Ovary (tissue), 10 donors: ENCODE measurements at places on chromosomes 13 and 19. TPM values are rescaled to one million over a fixed set of nuclear protein-coding genes. Genes with fewer than 3 reads are reported as not detected.

- no peak overlapping the region for H3K27ac ChIP-seq
- peaks cover 2% of the 10 kb centered on the region for H3K27me3 ChIP-seq
- H3K4me1 ChIP-seq, result no peaks in the 10 kb centered on the region
- H3K4me3 ChIP-seq, result no peak overlapping the region
- DNase-seq, result no peak
Observed at GRCh38 chr13:84137292-84137691, 255.0 kb upstream of the SLITRK1 start.

The VSTM2B gene
- not detected for total RNA-seq

The ALOX5AP gene
- 7.9 TPM for total RNA-seq

GRCh38 chr19:38331728-38332127, 3.9 kb upstream of the CATSPERG start:
- H3K4me1 ChIP-seq, result peaks cover 2% of the 10 kb centered on the region
- H3K36me3 ChIP-seq, result no peaks in the 10 kb centered on the region
- H3K27me3 ChIP-seq, result no peaks in the 10 kb centered on the region
- H3K27ac ChIP-seq, result no peak overlapping the region
- no peak for DNase-seq

The KLK14 gene
- total RNA-seq, result 1.5 TPM

DNA sequence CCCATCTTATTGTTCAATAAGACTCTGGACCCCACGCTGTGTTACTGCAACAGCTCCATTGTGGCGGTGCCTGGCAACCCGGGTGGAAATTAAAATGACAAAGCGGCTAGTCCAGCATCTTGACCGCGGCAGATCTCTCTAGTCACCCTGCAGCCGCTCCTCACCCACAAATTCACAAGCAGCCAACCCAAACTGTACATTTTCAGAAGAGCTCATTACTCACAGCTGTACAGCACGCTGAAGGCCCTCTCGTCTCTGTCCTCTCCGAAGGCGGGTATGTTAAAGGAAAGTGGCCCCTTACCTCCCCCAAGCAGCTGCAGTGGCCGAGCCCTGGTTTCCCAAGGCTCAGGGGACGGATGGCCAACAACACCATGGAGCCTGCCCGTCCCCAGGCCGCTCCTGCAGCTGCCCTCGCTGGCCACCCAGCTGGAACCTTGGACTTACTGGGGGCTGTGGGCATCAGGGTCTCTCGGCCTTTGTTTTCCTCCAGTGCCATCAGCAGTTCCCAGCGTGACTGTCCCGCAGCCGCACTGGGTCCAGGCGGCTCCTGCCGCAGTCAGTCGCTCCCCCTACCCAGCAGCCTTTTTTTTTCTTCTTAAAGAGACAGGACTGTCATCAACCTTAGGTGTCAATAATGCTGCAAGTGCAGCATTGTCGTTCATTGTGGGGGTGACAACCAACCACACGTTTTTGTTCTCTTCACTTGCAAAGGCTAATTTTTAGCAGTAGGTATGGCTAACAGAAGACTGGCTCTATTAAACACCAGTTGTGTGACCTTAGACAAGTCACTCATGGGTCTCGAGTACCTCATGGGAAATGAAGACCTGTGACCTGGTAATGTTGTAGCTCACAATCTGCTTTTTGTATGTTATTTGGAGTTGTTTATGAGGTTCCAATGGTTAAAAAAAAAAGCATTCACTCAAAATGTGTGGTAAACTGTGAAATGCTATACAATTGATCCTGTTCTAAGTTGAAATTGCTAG, at the start of gene SACS:
Gene SACS, minus strand, starts transcription at position 532 of the 983 bp plus-strand sequence. CDS start 22,463 bp downstream, outside the sequence.
- no peak within 1 kb of the TSS for H3K27ac ChIP-seq
- DNase-seq, result no peak
- no peaks in the 10 kb centered on the region for H3K27me3 ChIP-seq
- no peaks in the 10 kb centered on the region for H3K4me1 ChIP-seq
- peak within 1 kb of the TSS; percentile 31 for H3K4me3 ChIP-seq
- no peaks in the 10 kb centered on the region for H3K36me3 ChIP-seq
